DMS 273 treated with DMSO at 0.1 percent for 48 hours (cell line): ENCODE measurements at places on chromosomes 4 and X.
A peak's percentile ranks its signal among the peaks of the same experiment; 100 is the strongest.

- no peak for DNase-seq
Observed at GRCh38 chr4:108051343-108051742, 61.7 kb downstream of the HADH start.

- no peak for DNase-seq
Observed at GRCh38 chr4:59457576-59457975, 1742.5 kb upstream of the ADGRL3 start.

- DNase-seq = no peak
Observed at GRCh38 chr4:15652191-15652590, 3.0 kb downstream of the FBXL5 start.

DNA sequence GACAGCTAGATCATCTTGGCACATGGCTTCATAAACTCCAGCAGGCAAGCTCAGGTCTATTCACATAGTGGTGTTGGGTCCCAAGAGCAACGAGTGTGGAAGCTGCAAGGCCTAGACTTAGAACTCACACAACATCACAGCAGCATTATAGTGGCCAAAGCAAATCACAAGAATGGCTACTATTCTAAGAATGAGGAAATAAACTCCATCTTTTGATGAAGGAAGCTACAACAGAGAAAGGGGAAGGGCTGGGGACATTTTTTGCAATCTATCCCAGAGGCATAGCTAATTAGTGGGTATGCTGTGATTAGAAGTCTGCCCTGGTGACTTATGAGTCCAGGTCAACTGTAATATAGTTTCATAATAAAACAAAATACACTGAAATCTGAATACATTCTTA lies 42.9 kb upstream of the TAB3 start:
- DNase-seq = no peak

GRCh38 chr4:146134761-146135445 lies 40.6 kb upstream of the LSM6 start:
- peak; percentile 30 for DNase-seq

DNA sequence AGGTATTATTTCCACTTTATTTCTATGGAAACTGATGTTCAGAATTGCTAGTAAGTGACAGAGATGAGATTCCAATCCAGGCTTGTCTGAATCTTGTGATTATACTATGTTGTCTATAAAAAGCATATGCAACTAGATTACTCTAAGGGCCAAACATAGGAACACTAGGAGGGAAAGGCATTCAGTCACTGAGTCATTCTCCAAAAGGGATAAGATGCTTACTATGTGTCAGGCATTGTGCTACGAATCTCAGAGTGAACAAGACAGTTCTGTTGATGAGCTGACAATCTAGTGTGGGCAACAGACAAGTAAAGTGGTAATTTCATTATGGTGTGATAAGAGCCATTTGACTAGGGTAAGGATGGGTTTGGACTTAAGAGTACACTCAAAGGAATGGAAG lies 77.2 kb downstream of the RASL11B start:
- no peak for DNase-seq

GRCh38 chrX:94758130-94758529 lies 1084.1 kb downstream of the FAM133A start:
- no peak for DNase-seq
